ENCODE measurements at places on chromosomes 2 and 18.

DNA sequence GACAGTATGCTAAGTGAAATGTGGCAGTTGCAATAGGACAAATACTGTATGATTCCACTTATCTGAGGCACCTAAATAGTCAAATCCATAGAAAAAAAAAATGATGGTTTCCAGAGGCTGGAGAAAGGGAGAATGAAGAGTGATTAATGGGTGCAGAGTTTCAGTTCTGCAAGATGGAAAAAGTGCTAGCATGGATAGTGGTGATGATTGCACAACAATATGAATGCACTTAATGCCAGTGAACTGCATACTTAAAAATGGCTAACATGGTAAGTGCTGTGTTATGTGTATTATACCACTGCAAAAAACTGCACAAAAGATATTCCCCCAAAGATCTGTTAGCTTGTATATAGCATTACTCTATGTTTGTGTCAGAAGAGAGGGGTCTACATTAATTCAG lies 185.4 kb downstream of the INHBB start:
- DNase-seq: no peak

DNA sequence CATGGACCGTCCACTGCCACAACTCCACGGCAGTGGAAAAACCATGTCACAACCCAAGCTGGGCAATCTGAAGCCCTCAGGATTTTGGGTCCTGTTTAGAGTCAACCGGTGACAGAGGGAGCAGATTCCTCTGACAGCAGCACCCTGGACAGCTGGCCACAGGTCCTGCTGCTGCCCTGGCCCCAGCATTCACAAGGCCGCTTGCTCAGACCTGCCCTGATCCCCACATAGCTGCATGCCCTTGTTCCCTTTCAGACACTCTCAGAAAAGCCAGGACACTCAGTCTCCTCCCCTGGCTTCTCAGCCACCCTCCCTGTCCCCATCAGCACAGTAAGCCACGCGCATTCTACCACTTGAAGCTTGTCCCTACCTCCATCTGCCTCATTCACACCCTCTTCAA lies 1.6 kb downstream of the COPS9 start:
- DNase-seq: no peak

DNA sequence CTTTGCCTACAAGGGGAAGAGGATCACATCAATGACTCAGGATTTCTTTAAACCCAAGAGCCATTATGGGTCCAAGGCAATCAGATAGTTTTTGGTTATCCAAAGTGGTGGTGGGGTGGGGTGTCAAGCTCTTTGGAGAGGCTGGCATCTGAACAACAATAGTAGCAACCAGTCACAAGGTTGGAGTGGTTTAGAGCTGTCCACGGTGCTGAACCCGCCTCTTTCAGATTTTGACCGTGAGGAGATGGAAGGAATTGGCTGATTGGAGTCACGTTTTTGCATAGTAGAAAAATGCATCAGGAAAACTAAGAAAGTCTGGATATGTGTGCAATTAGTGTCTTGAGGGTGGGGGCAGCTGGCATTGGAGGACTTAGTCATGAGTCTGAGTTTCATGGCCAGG lies 159.9 kb downstream of the LOXHD1 start:
- DNase-seq: no peak

DNA sequence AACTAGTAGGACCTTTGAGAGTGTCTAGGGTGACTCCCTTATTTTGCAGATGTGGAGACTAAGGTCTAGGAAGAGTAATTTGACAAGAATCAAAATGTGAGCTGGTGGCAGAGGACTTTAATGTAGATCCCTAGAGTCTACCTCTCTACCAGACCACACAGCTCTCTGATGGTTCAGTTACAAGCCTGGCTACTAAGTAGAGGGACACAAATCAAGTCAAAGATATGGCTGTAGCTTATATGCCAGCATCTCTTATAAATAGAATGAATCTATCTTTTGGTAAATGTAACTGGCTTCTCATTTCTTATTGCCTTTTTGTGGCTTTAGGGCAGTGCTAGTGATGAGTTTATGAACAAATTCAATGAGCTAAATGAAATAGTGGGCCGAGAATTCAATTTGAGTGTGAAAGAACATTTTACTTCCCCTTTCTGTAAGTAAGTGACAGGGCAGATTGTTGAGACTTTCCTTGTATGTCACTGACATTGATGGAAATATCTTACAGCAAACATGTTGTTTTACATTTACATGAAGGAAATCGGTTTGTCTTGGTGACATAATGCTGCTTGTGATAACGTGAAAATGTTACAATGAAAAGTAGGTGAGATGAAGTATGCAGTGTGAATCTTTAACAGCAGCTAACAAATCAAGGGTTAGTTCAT lies 28.3 kb downstream of the CSRNP3 start:
- no peak for DNase-seq

GRCh38 chr2:52805901-52806410 lies 961.6 kb upstream of the CHAC2 start:
- DNase-seq: no peak

DNA sequence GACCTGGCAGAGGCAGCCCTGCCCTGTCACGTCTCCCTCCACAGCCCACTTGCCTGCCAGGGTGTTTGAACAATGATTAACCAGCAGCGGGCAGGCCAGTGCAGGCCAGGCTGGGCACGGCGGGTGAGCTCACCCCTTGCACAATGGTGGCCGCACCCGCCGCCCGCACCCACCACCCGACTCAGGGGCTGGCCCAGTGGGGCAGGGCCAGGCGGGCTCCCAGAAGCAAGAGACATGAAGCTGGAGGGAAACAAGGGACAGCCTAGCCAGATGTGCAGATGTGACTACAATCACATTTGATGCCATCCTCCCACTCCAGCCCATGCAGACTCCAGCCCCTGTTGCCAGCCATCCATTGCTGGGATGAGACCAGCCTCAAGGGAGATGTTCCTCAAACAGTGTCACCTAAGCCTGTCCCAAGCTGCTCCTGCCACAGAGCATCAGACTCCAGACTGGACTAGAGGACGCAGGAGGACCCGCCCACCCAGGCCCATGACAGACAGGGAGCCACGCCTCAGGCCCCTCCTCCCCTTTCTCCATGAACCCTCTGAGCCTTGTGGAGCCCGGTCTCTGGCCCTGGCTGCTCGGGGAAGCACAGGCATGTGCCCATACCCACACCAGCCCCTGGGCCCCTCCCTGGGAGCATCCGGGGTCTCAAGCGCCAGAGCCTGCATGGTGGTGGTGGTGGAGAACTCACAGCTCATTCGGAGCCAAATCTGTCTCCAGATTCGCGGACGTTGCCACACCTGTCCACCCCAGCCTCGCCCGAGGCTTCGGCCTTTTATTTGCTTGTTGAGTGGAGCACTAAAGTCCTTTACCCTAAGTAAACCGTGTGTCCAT lies 45.0 kb downstream of the SDC1 start:
- no peak for DNase-seq

- DNase-seq: no peak
These were observed 166.7 kb downstream of the C1D start for GRCh38 chr2:67896076-67896475.

DNA sequence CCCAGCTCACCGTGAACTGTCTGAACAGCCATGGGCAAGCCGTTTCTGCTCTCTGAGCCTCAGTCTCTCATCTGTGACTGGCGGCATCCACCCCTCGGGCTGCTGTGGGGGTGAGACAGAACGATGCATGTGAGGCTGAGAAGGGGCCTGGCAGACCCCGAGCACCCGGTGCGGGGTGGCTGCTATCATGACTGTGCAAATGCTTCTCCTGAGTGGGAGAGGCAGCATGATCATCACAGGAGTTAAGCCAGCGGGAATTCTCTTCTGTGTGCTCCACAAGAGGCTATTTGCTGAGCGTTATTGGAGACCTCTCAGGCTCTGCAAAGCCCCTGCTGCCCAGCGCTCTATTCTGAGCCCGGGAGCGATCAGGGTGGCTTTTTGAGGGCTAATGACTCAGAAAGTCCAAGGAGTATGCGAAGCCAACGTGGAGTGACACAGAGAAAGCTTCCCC lies 45.8 kb upstream of the ID2 start:
- no peak for DNase-seq

DNA sequence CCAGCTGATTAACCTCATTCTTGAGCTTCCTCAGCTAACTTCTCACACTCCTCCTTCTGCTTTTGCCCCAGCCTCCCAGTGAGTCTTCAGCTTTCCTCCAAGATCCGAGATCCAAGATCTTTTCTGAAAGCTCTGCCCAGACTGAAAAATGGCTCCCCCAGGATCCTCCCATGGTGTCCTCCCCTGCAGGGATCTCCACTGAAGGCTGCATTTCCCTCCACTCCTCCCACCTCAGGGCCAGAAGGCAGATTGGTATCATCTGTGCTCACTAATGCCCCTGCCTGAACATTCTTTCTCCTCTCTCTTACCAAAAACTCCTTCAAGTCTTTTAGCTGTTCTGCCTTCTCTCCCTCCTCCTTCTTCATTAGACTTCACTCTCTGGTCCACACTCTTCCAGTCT lies 6.1 kb upstream of the FOXI3 start:
- no peak for DNase-seq

GRCh38 chr2:140481136-140481535 lies 1649.7 kb downstream of the LRP1B start:
- DNase-seq: no peak

DNA sequence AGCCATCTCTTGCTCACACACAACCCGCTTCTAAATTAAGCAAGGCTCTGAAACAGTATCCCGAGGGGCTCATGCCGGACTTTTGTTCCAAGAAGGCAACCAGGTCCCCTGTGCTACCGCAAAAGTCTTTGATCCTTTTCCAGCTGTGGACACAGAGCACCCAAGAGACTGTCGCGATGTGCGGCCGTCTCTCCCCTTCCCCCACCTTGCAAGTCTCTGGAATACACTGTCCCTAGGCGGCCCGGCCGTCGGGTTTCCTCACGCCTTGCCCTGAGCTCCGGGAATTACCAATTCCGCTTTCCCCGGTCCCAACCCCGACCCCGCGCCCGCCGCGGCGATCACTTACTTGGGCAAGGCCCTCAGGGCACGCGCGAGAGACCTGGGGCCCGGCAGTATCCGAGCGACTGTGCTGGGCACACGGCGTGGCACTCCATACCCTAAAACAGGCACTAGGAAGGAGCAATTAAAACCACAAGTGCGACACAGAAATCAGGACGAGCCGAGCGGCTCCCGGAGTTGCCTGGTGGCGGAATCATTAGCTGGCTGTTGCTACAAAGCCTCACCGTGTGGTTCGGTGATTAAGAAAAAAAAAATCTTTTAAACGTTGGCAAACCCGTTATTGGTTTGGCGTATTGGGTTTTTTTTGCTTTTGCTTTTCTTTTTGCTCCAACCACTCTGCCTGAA lies 2.2 kb upstream of the DLX1 start:
- no peak for DNase-seq

DNA sequence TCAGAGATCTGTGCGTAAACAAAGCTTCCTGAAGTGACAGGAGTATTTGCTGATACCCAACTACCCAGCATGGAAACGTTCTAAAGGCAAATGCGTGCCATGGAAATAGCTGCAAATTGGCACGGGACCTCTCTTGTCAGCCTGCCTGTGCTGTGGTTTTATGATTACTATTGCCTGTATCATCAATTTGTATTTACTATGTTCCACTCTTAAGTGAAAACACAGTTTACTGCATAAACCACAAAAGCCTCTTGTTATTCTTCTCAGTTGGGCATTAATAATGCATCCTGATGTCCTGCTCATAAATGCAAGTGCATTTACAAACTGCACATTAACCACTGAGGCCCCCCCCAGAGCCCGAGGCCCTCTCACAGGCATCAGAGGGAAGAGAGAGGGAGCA lies 196.6 kb upstream of the SLC35G4 start:
- DNase-seq: no peak

GRCh38 chr2:3574155-3574554 lies 905 bp upstream of the RPS7 start:
- DNase-seq: no peak

- no peak for DNase-seq
These were observed 130.4 kb downstream of the SPTBN1 start for GRCh38 chr2:54586494-54586893.

DNA sequence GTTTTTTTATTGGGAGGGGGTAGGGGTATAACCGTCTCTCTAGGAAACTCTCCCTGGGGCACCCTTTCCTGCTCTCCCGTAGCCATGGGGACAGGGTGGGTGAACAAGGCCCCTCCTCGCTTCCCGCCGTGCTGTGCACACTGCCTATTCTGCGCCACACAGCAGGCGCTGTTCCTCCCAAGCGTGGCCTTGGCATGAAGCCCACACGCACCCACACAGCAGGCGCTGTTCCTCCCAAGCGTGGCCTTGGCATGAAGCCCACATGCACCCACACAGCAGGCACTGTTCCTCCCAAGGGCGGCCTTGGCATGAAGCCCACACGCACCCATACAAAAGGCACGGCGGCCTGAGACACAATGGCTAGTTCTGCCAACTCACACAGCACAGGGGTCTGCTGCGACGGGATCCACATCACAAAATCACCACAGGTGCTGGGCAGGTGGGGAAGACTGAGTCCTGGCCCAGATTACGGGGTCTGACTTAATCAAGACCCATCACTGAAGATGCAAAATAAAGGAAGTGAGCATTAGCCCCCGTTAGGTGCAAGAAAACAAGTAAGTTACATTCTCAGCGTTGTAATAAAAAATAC lies 46.6 kb upstream of the TPO start:
- no peak for DNase-seq

Measured in activated CD8-positive, alpha-beta memory T cell treated with anti-CD3 and anti-CD28 coated beads for 1 hour (primary cell).